ENCODE measurements at places on chromosomes 6 and 20. TPM values are rescaled to one million over a fixed set of nuclear protein-coding genes. Genes with fewer than 3 reads are reported as not detected.

Gene CST5
- total RNA-seq = not detected

GRCh38 chr20:7091655-7092054 lies 324.2 kb downstream of the BMP2 start:
- no peak for DNase-seq

DNA sequence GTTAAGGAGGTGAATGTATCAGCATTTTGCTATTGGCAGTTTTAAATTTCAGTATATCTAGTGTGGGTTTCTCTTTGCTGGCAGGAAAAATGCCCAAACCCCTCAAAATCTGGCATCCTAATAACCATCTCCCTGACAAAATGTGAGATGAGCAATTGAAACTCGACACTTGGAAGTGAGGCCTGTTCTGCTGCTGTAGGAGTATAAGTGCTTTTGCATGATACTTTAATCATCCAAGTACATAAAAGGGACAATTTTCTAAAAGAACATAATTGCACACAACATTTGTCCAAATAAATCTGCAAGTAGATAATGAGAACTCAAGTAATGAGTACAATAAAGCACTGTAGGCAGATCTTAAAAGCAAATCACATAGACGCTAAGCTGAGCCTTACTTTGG lies 36.5 kb downstream of the LAMP5 start:
- no peak for DNase-seq

DNA sequence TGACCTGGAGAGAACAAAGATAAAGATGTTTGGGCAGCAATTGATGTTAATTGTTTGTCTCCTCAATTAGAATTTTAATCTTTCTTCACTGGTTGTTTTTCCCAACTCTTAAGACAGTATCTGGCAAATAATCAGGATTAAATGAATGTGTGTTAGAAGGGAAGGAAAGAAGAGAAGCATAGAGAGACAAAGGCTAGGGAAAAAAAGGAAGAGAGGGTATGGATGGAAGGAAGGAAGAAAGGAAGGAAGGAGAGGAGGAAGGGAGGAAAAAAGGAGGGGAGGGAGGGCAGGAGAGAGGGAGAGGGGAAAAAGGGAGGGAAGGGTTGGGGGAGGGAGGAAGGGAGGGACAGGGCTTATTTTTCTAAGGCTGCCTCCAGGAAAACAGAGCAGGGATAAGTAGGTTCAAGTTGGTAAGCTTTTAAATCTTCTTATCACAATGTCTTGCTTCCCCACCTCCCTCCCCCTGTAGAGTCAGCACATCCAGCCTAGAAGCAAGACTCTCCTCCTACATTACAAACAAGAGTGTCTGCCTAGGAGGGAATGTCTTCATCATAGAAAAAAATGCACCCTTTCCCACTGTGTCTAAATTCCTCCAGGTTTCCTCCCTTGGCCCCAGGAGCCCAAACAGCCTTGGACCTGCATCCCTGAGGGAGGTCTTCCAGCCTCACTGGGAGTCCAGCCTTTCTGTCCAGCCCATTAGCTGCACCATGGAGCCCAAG lies 447.8 kb upstream of the JARID2 start:
- DNase-seq = no peak

- no peak for DNase-seq
Measured at GRCh38 chr20:49794336-49795134, 18.1 kb upstream of the SLC9A8 start.
